ENCODE measurements at places on chromosomes 5 and 9. TPM values are rescaled to one million over a fixed set of nuclear protein-coding genes. Genes with fewer than 3 reads are reported as not detected.

DNA sequence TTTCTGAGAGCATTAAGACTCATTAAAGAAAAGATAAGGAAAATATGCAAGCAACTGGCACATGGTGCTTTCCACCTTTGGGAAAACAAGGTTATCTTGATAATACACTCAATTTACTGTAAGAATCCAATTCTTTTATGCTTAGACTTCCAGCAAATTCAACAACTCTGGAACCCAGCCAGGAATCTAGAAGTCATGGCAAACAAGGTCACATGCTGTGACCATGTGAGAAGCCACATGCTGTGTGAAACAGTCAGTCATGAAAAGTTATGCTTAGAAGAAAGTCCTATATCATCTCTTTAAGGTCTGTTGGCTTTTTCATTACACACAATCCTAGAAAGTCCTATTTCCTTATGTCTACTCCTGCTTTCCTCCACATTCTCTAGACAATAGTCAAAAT is 581.8 kb upstream of the C9orf72 start:
- no peak for DNase-seq

GRCh38 chr9:37997636-37998374 is 71.2 kb downstream of the SHB start:
- DNase-seq, result no peak

Gene SLCO4C1
- 0.08 TPM for polyA plus RNA-seq

GRCh38 chr5:131534974-131535373 is 100.1 kb downstream of the RAPGEF6 start:
- DNase-seq, result no peak

DNA sequence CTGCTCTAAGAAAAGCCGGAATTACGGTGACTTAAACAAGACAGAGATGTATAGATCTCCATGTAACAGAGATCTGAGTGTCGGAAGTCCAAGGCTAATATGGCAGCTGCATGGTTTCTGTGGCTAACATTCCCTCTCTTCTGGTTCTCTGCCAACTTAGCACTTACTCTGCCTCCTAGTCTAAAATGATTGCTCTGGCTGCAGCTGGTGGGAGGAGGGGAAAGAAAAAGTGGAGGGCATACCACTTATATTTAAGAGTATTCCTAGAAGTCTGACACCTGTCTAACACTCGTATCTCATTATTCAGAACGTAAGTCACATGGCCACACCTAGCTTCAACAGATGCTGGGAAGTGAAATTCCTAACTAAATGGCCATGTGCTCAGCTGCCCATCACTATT is 551.5 kb upstream of the TLE4 start:
- DNase-seq, result no peak

DNA sequence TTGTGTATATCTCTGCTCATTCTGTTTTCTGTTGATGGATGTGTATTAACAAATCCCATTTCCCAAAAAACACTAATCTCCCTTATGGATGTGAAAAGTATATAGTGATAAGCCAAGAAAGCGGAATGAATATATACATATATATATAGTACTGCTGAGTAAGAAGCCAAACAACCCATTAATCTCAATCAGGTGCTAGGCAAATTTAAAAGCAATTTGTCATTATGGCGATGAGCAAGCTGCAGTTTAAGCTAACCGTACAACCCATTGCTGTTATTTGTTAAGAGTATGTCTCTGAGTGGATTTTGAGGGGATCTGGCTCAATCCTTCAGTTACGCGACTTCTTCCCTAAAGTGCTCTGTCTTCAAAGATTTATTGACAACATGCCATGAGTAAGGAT is 640.4 kb upstream of the ARRDC3 start:
- DNase-seq, result no peak

Gene DEPDC1B
- not detected for polyA plus RNA-seq

GRCh38 chr5:113161806-113162205 is 185.2 kb downstream of the DCP2 start:
- no peak for DNase-seq

DNA sequence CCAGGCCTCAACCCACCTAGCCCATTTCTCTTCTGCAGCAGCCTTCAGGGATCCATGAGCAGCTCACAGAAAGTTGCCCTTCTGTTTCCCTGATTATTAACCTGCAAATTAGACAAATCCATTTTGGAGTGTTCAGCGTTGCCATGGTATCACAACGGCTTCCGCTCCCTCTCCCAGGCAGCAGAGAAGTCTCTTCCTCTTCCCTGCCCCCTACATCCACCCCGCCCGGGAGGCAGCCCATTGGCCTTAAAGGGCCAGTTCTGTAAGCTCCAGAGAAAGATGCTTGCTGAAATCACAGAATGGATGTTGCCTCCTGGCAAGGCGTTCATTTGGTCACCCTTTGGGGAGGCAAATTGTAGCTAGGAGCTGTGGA is 47.7 kb upstream of the BOD1 start:
- no peak for DNase-seq

Measured in naive B cell (primary cell).